ENCODE measurements at places on chromosomes 3 and 15.

GRCh38 chr15:78914027-78914764 is 30.6 kb downstream of the CTSH start:
- no peaks in the 10 kb centered on the region for H3K27me3 ChIP-seq
- H3K27ac ChIP-seq, result peak overlapping the region; percentile 67
- H3K36me3 ChIP-seq, result peaks cover 49% of the 10 kb centered on the region
- peak; percentile 66 for DNase-seq
- H3K4me3 ChIP-seq, result no peak overlapping the region
- H3K4me1 ChIP-seq, result peaks cover 35% of the 10 kb centered on the region

- no peak overlapping the region for H3K27ac ChIP-seq
- DNase-seq, result peak; percentile 61
- no peaks in the 10 kb centered on the region for H3K27me3 ChIP-seq
- no peak overlapping the region for H3K4me3 ChIP-seq
- peaks cover 20% of the 10 kb centered on the region for H3K4me1 ChIP-seq
Measured at GRCh38 chr3:105523501-105523900, 156.8 kb downstream of the ALCAM start.

- H3K4me1 ChIP-seq, result peaks cover 41% of the 10 kb centered on the region
- H3K36me3 ChIP-seq, result no peaks in the 10 kb centered on the region
- DNase-seq, result peak; percentile 51
- H3K4me3 ChIP-seq, result peak overlapping the region; percentile 24
Measured at GRCh38 chr3:64353226-64353625, 128.0 kb upstream of the PRICKLE2 start.

DNA sequence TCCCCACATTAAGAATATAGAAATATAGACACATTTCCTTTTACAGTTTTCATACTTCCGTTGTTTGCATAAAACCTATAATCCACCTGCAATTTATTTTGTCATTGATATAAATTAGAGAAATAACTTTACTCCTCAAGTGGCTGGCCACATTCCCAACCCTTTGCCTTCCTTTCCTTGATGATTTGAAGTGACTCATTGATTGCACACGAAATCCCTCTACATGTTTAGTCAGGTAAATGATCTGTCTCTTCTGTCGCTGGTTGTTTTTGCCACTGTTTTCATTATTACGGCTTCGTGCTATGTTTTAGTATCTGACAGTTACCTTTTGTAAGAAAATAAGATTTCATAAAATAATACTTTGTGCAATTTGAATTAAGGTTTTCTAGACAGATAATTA is 272.2 kb upstream of the NR2E3 start:
- H3K27ac ChIP-seq, result no peak overlapping the region
- no peaks in the 10 kb centered on the region for H3K27me3 ChIP-seq

- no peak for DNase-seq
- H3K4me3 ChIP-seq, result no peak overlapping the region
- no peaks in the 10 kb centered on the region for H3K36me3 ChIP-seq
- peaks cover 72% of the 10 kb centered on the region for H3K4me1 ChIP-seq
Measured at GRCh38 chr15:101203607-101204189, 48.1 kb downstream of the CHSY1 start.

- H3K36me3 ChIP-seq, result no peaks in the 10 kb centered on the region
- no peak overlapping the region for H3K4me3 ChIP-seq
- H3K27ac ChIP-seq, result no peak overlapping the region
- no peak for DNase-seq
Measured at GRCh38 chr3:73575953-73576352, 48.8 kb downstream of the PDZRN3 start.

DNA sequence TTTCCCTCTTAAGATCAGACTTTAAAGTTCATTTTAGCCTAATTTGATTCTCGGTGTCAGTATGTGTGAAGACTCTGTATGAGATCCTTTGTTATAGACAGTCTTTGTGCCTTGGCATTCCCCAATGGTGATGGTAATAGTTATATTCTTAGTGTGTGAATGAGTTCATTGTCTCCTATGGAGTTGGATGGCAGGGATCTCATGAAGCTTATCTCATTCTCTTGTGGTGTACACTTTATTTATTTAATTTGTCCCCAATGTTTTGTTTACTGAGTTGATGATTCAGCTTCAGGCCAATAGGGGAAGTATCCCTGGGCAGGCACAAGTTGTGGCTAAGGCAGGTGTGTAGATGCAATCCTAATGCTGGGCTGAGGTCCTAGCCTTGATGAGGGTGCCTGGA is 222.0 kb upstream of the DPPA4 start:
- H3K4me3 ChIP-seq, result no peak overlapping the region
- DNase-seq, result no peak
- no peaks in the 10 kb centered on the region for H3K36me3 ChIP-seq
